Panc1 (cell line): ENCODE measurements at places on chromosomes 1 and 21.

- no peaks in the 10 kb centered on the region for H3K4me1 ChIP-seq
- no peaks in the 10 kb centered on the region for H3K36me3 ChIP-seq
- DNase-seq: no peak
- no peaks in the 10 kb centered on the region for H3K27me3 ChIP-seq
- H3K4me3 ChIP-seq: no peak overlapping the region
Observed at GRCh38 chr1:208977638-208978256, 605.8 kb upstream of the CAMK1G start.

DNA sequence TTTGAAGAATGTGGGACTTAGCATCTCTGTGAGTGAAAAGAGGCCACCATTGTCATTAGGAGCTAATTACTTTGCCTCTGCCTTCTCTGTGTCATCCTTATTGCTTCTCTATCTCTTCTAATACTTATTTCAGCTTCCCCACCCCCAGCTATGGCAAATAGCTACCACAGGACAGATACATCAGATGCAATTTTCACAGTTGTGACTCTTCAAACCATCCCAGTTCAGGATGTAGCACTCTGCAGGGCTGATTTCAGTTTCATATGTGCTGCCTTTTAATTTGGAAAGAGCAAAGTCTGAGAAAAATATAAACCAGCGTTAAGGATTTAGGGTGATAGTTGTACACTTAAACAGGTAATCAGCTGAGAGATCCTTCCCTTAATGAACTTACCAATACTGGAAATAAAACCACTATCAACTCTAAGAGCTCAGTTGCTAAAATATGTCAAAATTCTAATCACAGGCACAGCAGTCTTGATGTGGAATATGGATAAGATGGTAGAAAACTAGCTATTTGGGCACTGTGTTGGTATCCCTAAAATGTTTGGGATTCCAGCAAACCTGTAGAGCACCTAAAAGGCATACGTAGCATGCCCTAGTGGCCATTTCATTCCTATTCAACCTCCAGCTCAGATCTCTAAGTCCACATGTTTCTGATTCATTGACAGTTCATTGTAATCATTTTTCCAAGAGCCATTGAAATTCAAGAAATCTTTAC lies 148.4 kb downstream of the SYT2 start:
- no peak for DNase-seq
- no peak overlapping the region for H3K4me3 ChIP-seq
- no peak overlapping the region for H3K27ac ChIP-seq
- H3K27me3 ChIP-seq: no peaks in the 10 kb centered on the region

GRCh38 chr1:39894884-39895495 lies 6.7 kb downstream of the MYCL start:
- H3K36me3 ChIP-seq: no peaks in the 10 kb centered on the region
- no peak overlapping the region for H3K27ac ChIP-seq
- peaks cover 10% of the 10 kb centered on the region for H3K27me3 ChIP-seq
- no peak overlapping the region for H3K4me3 ChIP-seq
- no peak for DNase-seq
- peaks cover 15% of the 10 kb centered on the region for H3K4me1 ChIP-seq

DNA sequence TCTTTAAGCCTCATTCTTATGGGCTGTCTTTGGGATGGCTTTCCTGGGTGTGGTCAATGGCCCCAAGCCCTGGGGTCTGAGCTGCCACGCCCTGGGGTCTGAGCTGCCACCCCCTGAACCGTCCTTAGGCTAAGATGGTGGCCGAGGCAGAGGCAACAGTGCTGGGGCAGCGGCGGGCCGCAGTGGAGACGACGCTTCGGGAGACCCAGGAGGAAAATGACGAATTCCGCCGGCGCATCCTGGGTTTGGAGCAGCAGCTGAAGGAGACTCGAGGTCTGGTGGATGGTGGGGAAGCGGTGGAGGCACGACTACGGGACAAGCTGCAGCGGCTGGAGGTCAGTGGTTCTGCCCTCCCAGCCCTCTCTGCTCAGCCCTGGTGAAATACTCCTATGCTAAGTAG lies 10.3 kb upstream of the TUFT1 start:
- no peaks in the 10 kb centered on the region for H3K36me3 ChIP-seq
- DNase-seq: no peak
- H3K4me3 ChIP-seq: no peak overlapping the region
- no peaks in the 10 kb centered on the region for H3K4me1 ChIP-seq
- H3K27me3 ChIP-seq: no peaks in the 10 kb centered on the region

- H3K4me3 ChIP-seq: no peak overlapping the region
- peaks cover 3% of the 10 kb centered on the region; the same call in 1 of the 2 replicates for H3K4me1 ChIP-seq
- no peaks in the 10 kb centered on the region for H3K27me3 ChIP-seq
- no peak overlapping the region for H3K27ac ChIP-seq
Observed at GRCh38 chr1:54272134-54272533, 72.2 kb downstream of the MRPL37 start.

DNA sequence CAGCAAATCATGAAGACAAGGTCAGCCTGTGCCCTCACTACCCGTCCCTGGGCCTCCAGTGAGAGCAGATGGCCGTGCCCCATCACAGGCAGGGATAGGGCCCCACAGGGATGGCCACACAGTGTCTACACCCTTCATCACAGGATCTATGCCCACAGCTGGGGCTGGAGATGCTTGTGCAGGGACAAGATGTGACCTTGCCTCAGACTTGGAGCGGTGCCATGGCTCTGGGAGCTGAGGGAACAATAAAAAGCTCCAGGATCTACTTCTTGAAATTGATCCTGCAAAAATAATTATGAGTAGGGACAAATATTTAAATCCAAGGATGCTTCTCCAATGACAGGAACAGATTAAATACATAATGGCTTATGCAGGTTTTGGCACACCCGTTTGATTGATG lies 25.4 kb upstream of the TCEA3 start:
- no peaks in the 10 kb centered on the region for H3K36me3 ChIP-seq
- H3K4me3 ChIP-seq: no peak overlapping the region
- no peak overlapping the region for H3K27ac ChIP-seq
- no peaks in the 10 kb centered on the region for H3K27me3 ChIP-seq
- no peaks in the 10 kb centered on the region for H3K4me1 ChIP-seq

DNA sequence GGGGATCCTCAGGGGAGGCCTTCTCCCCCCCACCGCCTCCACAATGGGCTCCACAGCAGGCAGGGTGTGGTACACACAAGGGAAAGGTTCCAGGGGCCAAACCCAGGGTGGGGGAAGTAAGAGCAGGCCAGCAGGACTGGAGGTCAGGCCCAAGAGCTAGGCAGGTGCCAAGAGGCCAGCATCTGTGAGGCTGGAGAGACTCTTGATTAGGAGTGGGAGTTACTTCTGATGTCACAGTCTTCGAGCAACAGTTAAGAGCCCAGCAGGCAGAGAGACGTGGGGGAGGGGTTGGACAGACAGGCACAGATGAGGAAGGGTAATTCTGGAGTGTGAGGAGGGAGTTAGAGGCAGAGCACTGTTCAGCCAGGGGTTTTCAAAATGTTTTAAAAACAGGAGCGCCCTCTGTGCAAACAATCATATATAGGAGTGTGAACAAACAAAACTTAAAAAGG lies 55.8 kb downstream of the SLC9A1 start:
- peak overlapping the region; percentile 44 for H3K27ac ChIP-seq
- DNase-seq: no peak
- H3K4me1 ChIP-seq: peaks cover 13% of the 10 kb centered on the region
- no peak overlapping the region for H3K4me3 ChIP-seq
- no peaks in the 10 kb centered on the region for H3K27me3 ChIP-seq
